Stimulated activated CD8-positive, alpha-beta memory T cell treated with anti-CD3 and anti-CD28 coated beads, Interleukin-4, amount 100 ng/mL, for 1 hour (primary cell): ENCODE measurements at places on chromosomes 5 and 9.

- DNase-seq: no peak
Measured at GRCh38 chr5:1747803-1748085, 51.9 kb downstream of the MRPL36 start.

GRCh38 chr5:170173227-170173626 is 59.6 kb upstream of the C5orf58 start:
- DNase-seq: no peak

GRCh38 chr5:165616490-165617405 is 2111.3 kb downstream of the MAT2B start:
- DNase-seq: no peak

GRCh38 chr9:18982262-18982620 is 50.8 kb downstream of the SAXO1 start:
- DNase-seq: no peak

GRCh38 chr9:124849801-124850200 is 3.5 kb upstream of the WDR38 start:
- DNase-seq: no peak

GRCh38 chr5:135147294-135148090 is 113.5 kb upstream of the PITX1 start:
- DNase-seq: no peak

DNA sequence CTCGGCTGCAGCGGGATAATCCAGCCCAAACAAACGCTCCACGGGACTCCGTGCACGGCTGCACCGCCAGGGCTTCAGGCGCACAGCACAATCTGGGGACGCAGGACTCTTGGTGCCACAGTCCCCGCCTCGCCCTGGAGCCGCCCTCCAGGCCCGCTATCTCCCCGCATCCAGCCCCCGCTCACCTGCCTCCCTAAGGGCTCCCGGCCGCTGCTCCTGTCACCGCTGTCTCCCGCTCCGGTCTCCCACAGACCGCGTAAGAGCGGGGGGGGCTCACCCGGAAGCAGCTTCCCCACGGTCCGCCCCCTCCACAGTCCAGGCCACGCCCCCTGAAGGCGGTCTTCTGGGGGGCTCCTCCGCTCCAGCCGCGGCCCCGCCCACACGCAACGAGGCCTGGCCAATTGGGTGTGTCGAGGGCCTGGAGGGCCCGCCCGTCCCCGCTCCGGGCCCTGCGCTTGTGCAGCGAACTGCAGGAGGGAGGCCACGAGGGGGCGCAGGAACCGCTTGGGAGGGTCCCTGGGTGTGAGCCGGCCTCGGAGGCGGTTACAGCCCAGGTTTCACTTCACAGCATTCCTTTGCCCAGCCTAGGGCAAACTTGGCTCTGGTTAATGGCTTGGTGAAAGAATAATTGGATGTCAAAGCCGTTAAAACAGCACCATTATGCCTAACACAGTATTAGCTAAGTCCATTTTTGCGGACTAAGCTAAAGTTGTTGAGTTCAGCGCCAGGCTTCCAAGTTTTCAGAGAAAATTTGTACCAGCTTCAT is at the start of gene ALAD:
TSS of gene ALAD (minus strand) at position 258 of the 766 bp plus-strand sequence. CDS start 7,725 bp downstream, outside the sequence.
- DNase-seq: peak; percentile 100

GRCh38 chr9:136338511-136338910 is 11.2 kb downstream of the GPSM1 start:
- DNase-seq: no peak

- DNase-seq: no peak
Measured at GRCh38 chr5:173391031-173391430, 62.8 kb upstream of the STC2 start.

DNA sequence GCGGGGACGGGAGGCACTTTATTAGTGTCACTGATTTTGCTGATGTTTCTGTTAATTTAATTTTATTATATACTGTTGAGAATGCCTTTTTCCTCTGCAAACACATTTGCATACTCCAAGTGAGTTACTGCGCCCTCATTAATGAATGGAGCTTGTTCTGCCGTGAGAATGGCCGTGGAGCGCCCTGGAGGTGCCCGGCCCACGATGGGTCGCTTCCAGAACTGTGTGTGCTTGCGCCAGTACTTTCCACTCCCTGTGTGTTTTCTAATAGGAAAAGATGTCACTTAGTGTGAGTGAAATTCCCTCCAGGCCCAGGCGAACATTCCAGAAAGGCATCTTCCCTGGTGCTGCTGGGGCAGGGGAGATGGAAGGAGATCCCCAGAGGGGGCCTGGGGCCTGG is 30.1 kb downstream of the NDUFS6 start:
- DNase-seq: no peak

GRCh38 chr9:127868278-127868902 is 9.1 kb downstream of the AK1 start:
- no peak for DNase-seq

- no peak for DNase-seq
Measured at GRCh38 chr9:87564791-87565241, 67.1 kb downstream of the DAPK1 start.

GRCh38 chr5:149161026-149161687 is 19.9 kb downstream of the ABLIM3 start:
- no peak for DNase-seq

DNA sequence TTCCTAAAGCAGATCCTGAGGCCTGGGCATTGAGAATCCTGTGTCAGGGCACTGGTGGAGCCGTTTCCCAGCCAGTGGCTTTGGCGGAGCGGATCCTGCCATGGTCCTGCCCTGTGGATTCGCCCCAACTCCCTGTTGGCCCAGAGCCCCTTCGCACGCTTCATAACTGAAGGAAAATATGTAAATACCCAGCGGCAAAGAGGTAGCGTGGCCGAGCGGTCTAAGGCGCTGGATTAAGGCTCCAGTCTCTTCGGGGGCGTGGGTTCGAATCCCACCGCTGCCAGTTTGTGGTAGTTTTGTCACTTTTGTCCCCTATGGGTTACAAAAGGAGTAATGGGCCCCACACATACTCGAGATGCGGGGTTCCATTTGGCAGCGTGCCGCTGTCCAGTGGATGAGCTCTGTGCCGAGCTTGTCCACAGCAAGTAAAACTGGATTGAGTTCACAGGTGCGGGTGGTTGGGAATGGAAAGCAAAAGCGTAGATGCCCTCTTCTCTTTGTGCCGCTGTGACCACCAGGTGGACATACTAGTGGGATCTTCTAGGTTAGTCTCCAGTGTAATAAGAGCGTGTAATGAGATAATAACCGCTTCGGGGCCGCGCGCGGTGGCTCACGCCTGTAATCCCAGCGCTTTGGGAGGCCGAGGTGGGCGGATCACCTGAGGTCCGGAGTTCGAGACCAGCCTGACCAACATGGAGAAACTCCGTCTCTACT is 17.3 kb downstream of the TRIM7 start:
- no peak for DNase-seq

DNA sequence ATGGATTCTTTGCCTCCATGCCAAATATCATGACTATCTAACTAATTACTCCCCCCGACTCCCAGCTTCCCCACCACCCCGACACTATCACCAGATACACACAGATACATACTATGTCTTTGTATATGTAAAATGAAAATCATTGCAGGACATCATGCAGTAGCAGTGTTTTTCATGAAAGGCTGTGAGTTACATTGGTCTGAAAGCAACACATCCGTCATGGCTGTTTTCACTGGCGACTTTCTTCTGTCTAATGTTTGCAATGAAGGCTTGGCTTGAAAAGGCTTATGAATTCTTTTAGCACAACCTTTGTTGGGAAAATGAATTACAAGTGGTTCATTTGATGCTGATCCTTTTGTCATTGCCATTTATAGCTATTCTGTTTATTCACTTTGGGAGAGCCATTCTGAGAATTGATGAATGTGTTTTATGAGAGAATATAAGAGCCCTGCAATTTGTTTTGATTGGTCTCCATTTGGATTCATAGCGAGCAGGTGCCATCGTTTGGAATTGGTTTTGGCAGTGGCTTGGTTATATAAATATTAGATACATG is 103.4 kb downstream of the PIP5K1B start:
- DNase-seq: no peak

- no peak for DNase-seq
Measured at GRCh38 chr5:155104441-155104840, 90.9 kb downstream of the KIF4B start.

GRCh38 chr5:133735346-133735745 is 123.0 kb upstream of the FSTL4 start:
- DNase-seq: no peak

- no peak for DNase-seq
Measured at GRCh38 chr5:148776780-148777179, 49.6 kb upstream of the ADRB2 start.

- no peak for DNase-seq
Measured at GRCh38 chr5:143180751-143181150, 222.7 kb downstream of the NR3C1 start.

GRCh38 chr5:2381861-2382260 is 369.6 kb downstream of the IRX2 start:
- no peak for DNase-seq

GRCh38 chr5:111271885-111272284 is 47.7 kb downstream of the CAMK4 start:
- DNase-seq: no peak

- no peak for DNase-seq
Measured at GRCh38 chr5:146789712-146790653, 88.6 kb downstream of the PPP2R2B start.
